ENCODE measurements at places on chromosomes 11 and 22. TPM values are rescaled to one million over a fixed set of nuclear protein-coding genes. Genes with fewer than 3 reads are reported as not detected.

The COA4 gene
- total RNA-seq, result 87.8 TPM

The C22orf31 gene
- total RNA-seq, result not detected

The NPAS4 gene
- not detected for total RNA-seq

The KRTAP5-10 gene
- total RNA-seq, result not detected

The LARGE1 gene
- 0.69 TPM for total RNA-seq

The PKDREJ gene
- total RNA-seq, result not detected

The DERL3 gene
- 7.5 TPM for total RNA-seq

The EXPH5 gene
- total RNA-seq, result 3.3 TPM

The CASP5 gene
- not detected for total RNA-seq

The CHRNA10 gene
- 0.26 TPM for total RNA-seq

The HEPHL1 gene
- not detected for total RNA-seq

The ZNRF3 gene
- 2.2 TPM for total RNA-seq

The RTL10 gene
- 10.9 TPM for total RNA-seq

The MICAL2 gene
- 54.6 TPM for total RNA-seq

The SCGB1C1 gene
- total RNA-seq, result not detected

The MRPL48 gene
- total RNA-seq, result 49.2 TPM

The MYEOV gene
- not detected for total RNA-seq

The C11orf65 gene
- 2.2 TPM for total RNA-seq

The PLAAT5 gene
- not detected for total RNA-seq

The MUC5AC gene
- total RNA-seq, result not detected

The ST14 gene
- total RNA-seq, result not detected

The HBG1 gene
- total RNA-seq, result not detected

The INSC gene
- total RNA-seq, result 1.0 TPM

The TRPM5 gene
- not detected for total RNA-seq

The SAA4 gene
- not detected for total RNA-seq

The RBFOX2 gene
- total RNA-seq, result 3.3 TPM

The ADAMTS15 gene
- not detected for total RNA-seq

The GGTLC3 gene
- total RNA-seq, result not detected

The C22orf15 gene
- total RNA-seq, result 1.4 TPM

The RELT gene
- 17.9 TPM for total RNA-seq

The NLRP10 gene
- not detected for total RNA-seq

The SUSD2 gene
- 0.21 TPM for total RNA-seq

The INS gene
- not detected for total RNA-seq

The FJX1 gene
- total RNA-seq, result 0.98 TPM

The RASGRP2 gene
- 5.2 TPM for total RNA-seq

The ELFN2 gene
- total RNA-seq, result 0.79 TPM

The WNT7B gene
- not detected for total RNA-seq

The OR6A2 gene
- not detected for total RNA-seq

The LDHAL6A gene
- 0.19 TPM for total RNA-seq

The ISX gene
- total RNA-seq, result not detected

The CNTN5 gene
- total RNA-seq, result not detected

The DNAJB7 gene
- total RNA-seq, result not detected

Data from activated naive CD4-positive, alpha-beta T cell treated with anti-CD3 and anti-CD28 coated beads for 36 hours (primary cell).